A673 (cell line): ENCODE measurements at places on chromosomes 6 and 20. TPM values are rescaled to one million over a fixed set of nuclear protein-coding genes. Genes with fewer than 3 reads are reported as not detected.
A peak's percentile ranks its signal among the peaks of the same experiment; 100 is the strongest.

Gene GPR6
- total RNA-seq, result not detected in 2 replicates

DNA sequence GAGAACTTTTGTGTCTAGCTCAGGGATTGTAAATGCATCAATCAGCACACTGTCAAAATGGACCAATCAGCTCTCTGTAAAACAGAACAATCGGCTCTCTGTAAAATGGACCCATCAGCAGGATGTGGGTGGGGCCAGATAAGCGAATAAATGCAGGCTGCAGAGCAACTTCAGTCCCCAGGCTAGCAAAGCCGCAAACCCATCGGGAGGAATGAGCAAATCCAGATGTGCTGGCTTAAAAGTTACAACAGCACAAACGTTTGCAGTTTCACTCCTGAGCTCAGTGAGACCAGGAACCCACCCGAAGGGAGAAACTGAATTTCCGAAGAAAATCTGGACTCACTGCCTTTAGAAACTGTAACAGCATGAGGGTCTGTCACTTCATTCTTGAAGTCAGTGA lies 21.9 kb upstream of the MBOAT1 start:
- no peak for DNase-seq

GRCh38 chr6:45972795-45973503 lies 42.7 kb downstream of the CLIC5 start:
- DNase-seq, result no peak

DNA sequence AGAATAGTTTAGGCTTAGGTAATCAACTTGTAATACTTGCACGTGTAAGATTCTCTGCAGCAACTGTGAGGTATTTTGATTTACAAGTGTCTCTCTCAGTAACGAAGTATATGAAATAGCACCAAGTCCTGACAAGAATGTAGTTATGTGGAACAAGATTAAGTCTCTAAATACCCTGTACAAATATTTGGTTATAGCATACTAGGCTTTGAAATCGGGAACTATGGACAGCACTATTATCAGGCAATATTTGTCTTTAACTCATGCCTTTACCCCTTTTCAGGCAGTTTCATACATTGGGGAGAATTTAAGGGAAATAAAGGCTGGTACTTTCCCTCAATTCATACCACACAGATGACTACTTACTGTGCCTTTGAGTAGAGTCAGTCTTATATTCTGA lies 93.2 kb downstream of the GRIK2 start:
- DNase-seq, result no peak

- no peak for DNase-seq
Observed at GRCh38 chr20:31581391-31581790, 23.7 kb upstream of the ID1 start.

Gene PI3
- total RNA-seq, result not detected in 2 replicates

DNA sequence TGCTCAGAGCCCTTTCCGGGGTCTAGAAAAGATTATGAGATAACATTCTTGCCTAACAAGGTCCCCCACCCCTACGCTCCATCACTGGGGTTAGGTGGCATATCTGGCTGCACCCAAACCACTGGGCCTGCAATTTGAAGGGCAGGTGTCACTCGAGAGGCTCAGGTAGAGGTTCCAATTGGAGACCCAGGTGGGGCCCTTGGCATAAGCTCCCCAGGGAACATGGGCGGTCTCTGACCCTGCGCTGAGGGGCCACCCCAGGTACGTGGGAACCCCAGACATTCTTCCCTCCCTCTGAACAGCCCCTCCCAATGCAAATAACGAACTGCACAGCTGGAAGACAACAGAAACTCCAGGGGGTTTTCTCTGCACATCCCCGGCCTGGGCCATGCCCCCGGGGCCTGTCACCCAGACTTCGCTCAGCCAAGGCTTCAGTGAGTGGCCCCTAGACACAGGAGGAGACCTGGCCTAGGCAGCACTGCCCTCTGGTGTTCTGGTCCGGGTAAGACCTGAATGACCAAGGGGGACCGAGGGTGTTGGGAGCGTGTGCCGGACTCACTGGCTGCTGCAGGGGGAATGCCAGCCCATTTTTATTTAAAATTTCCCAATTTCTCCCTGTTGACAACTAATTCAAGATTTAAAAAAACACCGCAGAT lies 47.5 kb downstream of the DSTN start:
- peak; percentile 57 for DNase-seq

Gene CAP2
- total RNA-seq, result 18.4 and 20.8 TPM in 2 replicates

DNA sequence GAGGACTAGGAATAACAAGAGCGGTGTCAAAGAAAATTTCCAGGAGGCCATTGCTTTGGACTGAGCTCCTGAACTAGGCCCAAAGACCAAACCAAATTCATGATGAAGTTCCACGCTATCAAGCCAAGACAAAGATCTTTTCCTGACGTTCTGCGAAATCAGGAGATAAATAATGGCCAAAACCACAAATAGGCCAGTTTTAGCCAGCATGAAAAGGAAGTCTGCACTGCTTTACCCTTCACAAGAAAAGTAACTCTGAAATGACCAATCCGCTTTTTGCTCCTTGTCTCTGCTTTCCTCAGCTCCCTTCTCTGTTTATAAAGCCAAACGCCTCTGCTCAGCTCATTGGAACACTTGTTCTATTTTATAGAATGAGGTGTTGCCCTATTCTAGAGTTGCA lies 6.7 kb downstream of the NCOA5 start:
- no peak for DNase-seq

DNA sequence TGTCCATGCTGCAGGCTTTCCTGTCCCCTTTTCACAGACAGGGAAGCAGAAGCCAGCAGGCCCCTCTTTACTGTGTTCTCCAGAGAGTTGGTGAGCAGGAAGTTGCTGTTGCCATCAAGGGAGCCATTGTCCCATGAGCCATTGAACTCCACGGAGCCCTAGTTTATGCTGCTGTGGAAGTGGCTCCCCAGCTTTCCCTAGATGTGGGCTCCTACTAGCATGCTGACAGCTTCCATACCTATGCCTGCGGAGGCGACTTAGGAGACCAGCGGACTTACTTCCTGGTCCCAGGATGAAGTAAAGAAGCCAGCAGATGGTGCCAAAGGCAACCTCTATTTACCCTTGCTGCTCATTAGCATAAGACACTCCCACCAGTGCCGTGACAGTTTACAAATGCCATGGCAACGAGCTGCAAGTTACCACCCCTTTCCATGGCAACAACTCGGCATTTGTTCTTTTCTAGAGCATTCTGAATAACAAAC lies 30.8 kb upstream of the FKBP1A start:
- peak; percentile 93 for DNase-seq

DNA sequence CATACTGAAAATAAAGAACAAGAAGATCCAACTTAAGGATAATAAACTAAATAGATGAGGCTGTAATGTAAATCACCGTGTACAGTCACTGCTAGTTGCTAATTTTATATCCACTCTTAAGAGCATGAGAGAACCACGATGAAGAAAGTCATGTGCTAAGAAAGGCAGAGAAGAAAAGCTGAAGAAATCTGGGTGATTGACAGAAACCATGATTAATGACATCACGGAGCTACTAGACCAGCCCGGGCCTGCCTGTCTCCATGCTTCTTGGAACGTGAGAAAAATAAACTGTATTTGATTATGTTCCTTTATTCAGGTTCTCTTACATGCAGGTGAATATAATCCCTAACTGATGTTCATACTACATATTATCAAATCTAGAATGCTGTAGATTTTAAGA lies 84.2 kb upstream of the E2F3 start:
- DNase-seq, result no peak

Gene POPDC3
- 0.62 and 1.4 TPM in 2 replicates for total RNA-seq

- DNase-seq, result peak; percentile 74
Observed at GRCh38 chr6:3228771-3229565, 1.5 kb upstream of the TUBB2B start.

DNA sequence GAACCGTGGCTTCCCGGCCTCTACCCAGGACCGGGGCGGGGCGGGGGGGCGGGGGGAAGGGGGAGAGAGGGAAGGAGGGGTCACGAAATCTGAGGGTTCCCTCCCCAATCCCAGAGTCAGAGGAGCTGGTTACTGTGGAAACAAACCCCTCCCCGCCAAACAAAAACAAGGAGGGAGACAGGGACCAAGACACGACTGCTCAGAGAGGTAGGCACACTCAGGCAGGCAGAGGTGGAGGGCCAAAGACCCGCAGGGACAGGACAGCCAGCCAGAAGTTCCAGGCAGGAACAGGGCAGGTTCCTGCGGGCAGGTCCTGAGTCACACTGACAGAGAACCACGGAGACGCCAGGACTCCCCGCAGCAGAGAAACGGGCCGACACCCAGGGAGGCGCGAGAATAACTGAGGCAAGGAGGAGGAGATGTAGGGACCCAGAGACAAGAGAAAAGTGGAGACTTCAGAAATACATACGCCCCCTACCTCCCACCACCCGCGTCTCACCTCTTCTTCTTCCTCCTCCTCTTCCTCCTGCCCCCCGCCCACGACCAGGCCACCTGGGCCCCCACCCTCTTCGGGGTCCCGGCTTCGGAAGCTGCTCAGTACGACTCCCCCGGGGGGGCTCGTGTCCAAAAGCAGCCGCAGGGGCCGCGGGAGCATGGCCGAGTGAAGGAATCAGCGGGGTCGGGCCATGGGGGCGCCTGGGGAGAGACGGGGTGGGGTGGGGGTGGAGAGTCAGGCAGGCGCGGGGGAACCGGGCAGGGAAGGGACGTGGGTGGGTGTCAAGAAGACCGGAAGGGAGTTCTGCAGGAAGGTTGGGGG lies 578 bp downstream of the RGL2 start:
- DNase-seq, result peak; percentile 89

DNA sequence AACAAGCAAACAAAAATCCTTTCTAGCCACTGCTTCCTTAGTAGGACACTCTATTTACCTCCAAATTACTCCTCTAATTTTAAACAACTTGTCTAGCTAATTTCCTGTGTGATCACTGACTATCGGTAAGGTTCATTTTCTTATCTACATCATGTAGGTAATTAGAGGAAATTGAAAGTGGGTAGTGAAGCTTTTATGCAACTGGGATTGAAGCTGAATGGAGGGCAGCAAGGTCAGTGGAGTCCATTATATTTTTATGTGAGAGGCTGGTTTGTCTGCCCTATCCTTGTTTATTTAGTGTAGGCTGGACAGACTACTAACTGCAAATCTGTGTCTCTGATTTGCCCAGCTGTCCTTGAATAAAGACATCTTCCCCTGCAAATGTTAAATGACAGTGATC lies 88.5 kb upstream of the SIM1 start:
- DNase-seq, result no peak

GRCh38 chr20:20363799-20364592 lies 3.9 kb upstream of the INSM1 start:
- peak; percentile 35 for DNase-seq

Gene RFX6
- not detected in 2 replicates for total RNA-seq

DNA sequence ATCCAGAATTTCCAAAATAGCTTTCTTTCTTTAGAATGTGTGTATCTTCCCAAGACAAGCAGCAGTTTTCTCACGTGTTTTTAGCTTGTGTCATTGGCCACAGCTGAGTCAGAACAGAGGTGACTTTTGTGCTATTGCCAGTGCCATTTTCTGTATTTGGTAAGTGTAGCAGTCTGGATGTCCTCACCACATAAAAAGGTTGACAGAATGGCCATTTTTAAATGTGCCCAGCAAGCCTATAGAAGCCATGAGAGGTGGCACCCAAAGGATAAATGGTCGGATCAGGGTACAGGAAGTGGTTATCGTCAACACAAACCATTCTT lies 269.5 kb upstream of the HSF2 start:
- DNase-seq, result no peak

GRCh38 chr6:158468666-158469065 lies 91.2 kb upstream of the TMEM181 start:
- peak; percentile 62 for DNase-seq

Gene LINC00237
- not detected in 2 replicates for total RNA-seq

- no peak for DNase-seq
Observed at GRCh38 chr6:37920667-37921066, 101.1 kb downstream of the ZFAND3 start.

GRCh38 chr6:158906926-158907325 lies 87.8 kb upstream of the EZR start:
- DNase-seq, result no peak

- no peak for DNase-seq
Observed at GRCh38 chr6:30741063-30741779, 1.3 kb downstream of the FLOT1 start.

Gene DEFB132
- total RNA-seq, result not detected in 2 replicates

Gene APOM
- 2.5 and 4.8 TPM in 2 replicates for total RNA-seq

Gene SLC22A16
- 0.15 TPM in 1 of 2 replicates, not detected in the other for total RNA-seq

Gene ZSCAN23
- 5.4 and 8.3 TPM in 2 replicates for total RNA-seq

Gene SRC
- total RNA-seq, result 23.3 and 29.6 TPM in 2 replicates

- DNase-seq, result peak; percentile 82
Observed at GRCh38 chr6:160030103-160030502, 61.2 kb downstream of the IGF2R start.

DNA sequence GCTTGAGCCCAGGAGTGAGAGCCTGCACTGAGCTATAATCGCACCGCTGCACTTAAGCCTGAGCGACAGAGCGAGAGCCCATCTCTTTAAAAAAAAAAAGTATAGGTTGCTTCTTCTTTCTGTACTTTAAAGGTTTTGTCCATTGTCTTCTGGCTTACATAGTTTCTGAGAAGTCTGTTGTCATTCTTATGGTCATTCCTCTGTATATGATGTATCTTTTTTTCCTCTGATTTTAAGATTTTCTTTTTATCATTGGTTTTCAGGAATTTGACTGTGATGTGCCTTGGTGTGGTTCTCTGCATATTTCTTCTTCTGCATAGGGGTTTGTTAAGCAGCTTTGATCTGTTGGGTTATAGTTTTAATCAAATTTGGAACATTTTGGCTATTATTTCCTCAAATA lies 29.1 kb downstream of the QRSL1 start:
- no peak for DNase-seq

Gene CABLES2
- total RNA-seq, result 11.8 and 14.1 TPM in 2 replicates

Gene POM121L2
- not detected in 2 replicates for total RNA-seq

Gene ZBP1
- total RNA-seq, result not detected in 2 replicates

GRCh38 chr6:145015739-145016558 lies 719.4 kb downstream of the EPM2A start:
- peak; percentile 64 for DNase-seq

Gene PAK5
- total RNA-seq, result not detected in 2 replicates

DNA sequence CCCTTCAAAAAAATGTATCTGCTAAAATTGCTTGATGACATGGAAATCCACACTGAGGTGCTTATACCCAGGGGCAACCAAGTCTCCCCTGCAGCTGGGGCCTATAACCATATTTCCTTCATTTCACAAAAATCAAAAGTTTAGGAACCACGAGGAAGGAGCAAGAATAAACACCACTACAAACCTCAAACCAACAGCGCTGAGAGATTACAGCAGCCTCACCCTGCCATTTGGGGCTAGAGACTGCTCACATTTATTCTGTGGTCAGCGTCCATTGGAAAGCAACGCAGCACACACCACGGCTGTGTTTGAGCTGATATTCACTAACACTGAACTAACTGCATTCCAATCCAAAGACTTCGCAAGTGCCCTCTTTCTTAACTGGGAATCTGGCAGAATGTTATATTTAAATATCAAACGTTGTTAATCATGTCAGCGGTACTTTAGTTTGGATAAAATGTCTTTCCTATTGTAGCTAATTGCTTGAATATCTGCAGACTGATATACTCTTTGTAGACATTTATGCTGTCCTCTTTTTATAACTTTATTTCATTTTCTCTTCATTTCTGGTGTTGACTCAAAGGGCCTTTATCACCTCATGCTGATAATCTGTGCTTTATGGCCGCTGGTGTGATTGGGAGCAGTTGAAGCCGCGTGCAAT lies 94.6 kb downstream of the FOXA2 start:
- DNase-seq, result no peak
